ENCODE measurements at places on chromosomes 5 and 9.
A peak's percentile ranks its signal among the peaks of the same experiment; 100 is the strongest.

DNA sequence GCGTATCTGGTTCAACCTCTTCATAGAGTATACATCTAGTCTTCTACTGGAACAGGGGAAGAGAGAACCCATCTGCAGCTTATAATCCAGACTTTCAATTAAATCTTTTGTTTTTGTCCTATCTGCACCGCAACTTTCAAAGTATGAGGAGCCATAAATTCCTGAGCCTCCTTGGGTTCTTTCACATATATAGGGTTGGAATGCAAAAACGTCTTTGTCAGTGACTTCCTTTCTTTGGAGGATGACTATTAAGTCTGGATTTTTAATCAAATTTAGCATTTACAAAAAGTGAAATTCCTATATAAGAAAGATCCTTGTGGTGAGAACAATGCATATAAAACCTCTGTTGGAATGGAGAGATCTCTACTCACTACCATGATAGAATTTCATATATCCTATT is 370.8 kb downstream of the TMEM38B start:
- no peaks in the 10 kb centered on the region for H3K27me3 ChIP-seq
- H3K36me3 ChIP-seq: no peaks in the 10 kb centered on the region

GRCh38 chr5:73728493-73729273 is 102.7 kb downstream of the ARHGEF28 start:
- no peaks in the 10 kb centered on the region for H3K36me3 ChIP-seq
- H3K27me3 ChIP-seq: peaks cover 11% of the 10 kb centered on the region
- no peak overlapping the region for H3K27ac ChIP-seq
- no peaks in the 10 kb centered on the region for H3K4me1 ChIP-seq

DNA sequence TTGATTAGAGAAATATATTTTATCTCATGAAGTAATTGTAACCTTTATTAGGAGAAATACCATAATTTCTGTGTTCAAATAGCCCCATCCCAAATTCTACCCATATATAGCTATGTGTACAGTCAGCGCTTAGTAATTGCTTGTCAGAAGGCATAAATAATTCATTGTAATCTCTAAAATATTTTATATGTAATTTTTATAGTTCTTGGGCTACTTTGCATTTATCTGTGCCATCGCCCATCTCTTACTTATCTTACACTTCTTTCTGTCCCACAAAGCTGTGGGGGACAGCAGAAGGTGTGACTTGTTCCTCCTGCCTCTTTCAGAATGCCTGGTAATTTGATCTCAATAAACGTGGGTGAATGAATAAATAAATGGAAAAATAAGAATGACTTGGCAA is 5.5 kb downstream of the ADAMTSL1 start:
- H3K27ac ChIP-seq: no peak overlapping the region
- peaks cover 5% of the 10 kb centered on the region for H3K27me3 ChIP-seq
- no peaks in the 10 kb centered on the region for H3K4me1 ChIP-seq
- H3K36me3 ChIP-seq: no peaks in the 10 kb centered on the region
- no peak for DNase-seq

DNA sequence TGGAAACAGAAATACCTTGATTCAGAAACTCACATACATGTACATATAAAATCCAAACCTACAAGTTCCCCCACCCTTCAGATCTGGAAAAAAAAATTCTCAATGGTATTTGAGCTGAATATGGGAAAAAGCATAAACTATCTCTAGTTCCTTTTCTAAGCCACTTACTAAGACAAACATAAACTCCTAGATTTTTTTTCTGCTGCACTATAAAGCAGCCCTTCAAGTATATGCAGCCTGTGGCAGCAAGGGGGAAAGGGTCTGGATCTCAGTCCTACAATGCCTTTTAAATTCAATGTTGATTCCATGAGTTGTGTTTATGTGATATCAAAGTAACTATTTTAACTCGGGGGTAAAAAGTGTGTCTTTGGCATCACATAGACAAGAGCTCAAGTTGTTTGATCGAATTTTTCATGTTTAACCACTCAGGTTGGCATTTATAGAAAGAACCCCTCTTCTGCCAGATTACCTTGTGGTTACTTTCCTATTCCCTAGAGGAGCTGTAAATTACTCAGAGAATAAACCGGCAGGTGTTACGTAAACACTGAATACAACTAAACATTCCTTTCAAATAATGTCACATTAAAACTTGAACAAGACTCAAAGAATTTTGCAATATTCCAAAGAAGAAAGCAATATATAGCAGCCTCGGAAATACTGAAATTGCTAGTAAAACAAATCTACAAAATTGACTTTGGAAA is 91.8 kb upstream of the FER start:
- H3K36me3 ChIP-seq: no peaks in the 10 kb centered on the region
- no peak for DNase-seq
- H3K27ac ChIP-seq: no peak overlapping the region
- no peaks in the 10 kb centered on the region for H3K4me1 ChIP-seq

GRCh38 chr5:176596689-176597416 is 13.1 kb downstream of the GPRIN1 start:
- H3K36me3 ChIP-seq: peaks cover 2% of the 10 kb centered on the region
- peaks cover 15% of the 10 kb centered on the region for H3K27me3 ChIP-seq
- H3K4me3 ChIP-seq: peak overlapping the region; percentile 74
- peaks cover 8% of the 10 kb centered on the region for H3K4me1 ChIP-seq
- DNase-seq: peak; percentile 58

DNA sequence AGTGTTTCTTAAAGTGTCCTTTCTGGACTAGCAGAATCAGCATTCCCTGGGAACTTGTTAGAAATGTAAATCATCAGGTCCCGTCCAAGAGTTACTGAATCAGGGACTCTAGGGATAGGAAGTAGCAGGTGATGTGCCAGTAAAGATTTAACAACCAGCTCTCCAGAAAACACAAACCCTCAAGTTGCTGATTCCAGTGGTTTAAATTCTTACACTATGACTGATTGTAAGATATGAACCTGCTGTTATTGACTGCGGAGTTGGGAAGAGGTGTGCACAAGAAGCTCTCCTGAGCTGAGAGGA is 39.1 kb upstream of the BASP1 start:
- H3K4me3 ChIP-seq: no peak overlapping the region
- no peaks in the 10 kb centered on the region for H3K27me3 ChIP-seq
- no peaks in the 10 kb centered on the region for H3K4me1 ChIP-seq
- no peak for DNase-seq
- H3K27ac ChIP-seq: no peak overlapping the region

GRCh38 chr5:98723061-98723460 is 50.4 kb upstream of the RGMB start:
- H3K36me3 ChIP-seq: no peaks in the 10 kb centered on the region
- no peak for DNase-seq
- H3K27me3 ChIP-seq: peaks cover 3% of the 10 kb centered on the region
- no peak overlapping the region for H3K27ac ChIP-seq

DNA sequence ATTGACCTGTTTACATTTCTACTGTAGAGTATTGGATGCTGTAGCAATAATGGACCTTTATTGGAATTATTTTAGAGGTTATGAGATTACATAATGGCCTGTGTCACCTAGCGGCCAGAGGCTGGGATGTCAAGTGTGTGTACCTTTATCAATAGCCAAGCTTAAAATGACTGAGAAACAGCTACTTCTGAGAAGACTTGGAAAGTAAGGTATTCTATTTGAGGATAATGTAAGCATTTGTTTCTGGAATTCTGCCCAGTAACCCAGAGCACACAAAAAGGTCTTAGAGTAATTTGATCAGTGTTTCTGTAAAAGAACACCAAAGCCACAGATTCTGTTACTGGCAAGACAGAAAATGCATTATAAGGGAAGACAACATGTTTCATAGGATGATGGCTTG is 116.8 kb downstream of the MACIR start:
- H3K27me3 ChIP-seq: peaks cover 6% of the 10 kb centered on the region
- H3K36me3 ChIP-seq: no peaks in the 10 kb centered on the region
- no peaks in the 10 kb centered on the region for H3K4me1 ChIP-seq
- no peak overlapping the region for H3K27ac ChIP-seq
- DNase-seq: no peak

GRCh38 chr9:27355166-27355565 is 58.2 kb upstream of the EQTN start:
- H3K27me3 ChIP-seq: peaks cover 12% of the 10 kb centered on the region
- H3K4me1 ChIP-seq: peaks cover 32% of the 10 kb centered on the region
- no peak for DNase-seq
- H3K4me3 ChIP-seq: no peak overlapping the region

DNA sequence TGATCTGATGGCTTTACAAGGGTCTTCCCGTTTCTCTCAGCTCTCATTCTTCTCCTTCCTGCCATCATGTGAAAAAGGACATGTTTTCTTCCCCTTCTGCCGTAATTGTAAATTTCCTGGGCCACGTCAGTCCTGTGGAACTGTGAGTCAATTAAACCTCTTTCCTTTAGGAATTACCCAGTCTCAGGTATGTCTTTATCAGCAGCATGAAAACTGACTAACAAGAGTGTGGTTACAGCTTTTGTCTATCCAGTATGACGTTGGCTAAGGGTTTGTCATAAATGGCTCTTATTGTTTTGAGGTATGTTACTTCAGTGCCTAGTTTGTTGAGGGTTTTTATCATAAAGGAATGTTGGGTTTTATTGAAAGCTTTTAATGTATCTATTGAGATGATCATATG is 501.6 kb downstream of the CAAP1 start:
- H3K27me3 ChIP-seq: no peaks in the 10 kb centered on the region
- no peak for DNase-seq
- H3K4me1 ChIP-seq: no peaks in the 10 kb centered on the region

DNA sequence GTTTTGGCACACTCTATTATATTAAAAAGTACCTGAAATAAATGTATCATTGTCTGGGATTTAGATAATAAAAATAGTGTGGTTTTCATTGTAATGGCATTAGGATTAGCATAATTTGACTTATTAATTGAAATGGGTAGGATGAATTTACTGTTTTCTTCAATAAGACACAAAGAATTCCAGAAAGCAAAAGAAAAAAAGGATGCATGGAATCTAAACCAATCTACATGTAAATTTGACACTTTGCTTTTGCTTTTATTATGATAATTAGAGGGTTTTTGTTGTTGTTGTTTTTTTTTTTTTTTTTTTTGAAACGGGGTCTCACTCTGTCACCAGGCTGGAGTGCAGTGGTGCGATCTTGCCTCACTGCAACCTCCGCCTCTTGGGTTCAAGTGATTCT is 304.8 kb upstream of the EFNA5 start:
- H3K4me1 ChIP-seq: peaks cover 5% of the 10 kb centered on the region
- no peaks in the 10 kb centered on the region for H3K36me3 ChIP-seq
- H3K4me3 ChIP-seq: no peak overlapping the region
- DNase-seq: no peak
- H3K27me3 ChIP-seq: no peaks in the 10 kb centered on the region

All from activated T-helper 1 cell treated with anti-CD3 and anti-CD28 coated beads, Interleukin-12 subunit alpha, Interleukin-12 subunit beta, Interleukin-2, Interleukin-4 antibody, amounts not matched to agents 30 ng/mL and 10 ng/mL and 1 ng/mL, durations not matched to agents 14 hours and 24 hours and 36 hours (primary cell).